ENCODE measurements at places on chromosomes 2 and 18.

- DNase-seq = no peak
Observed at GRCh38 chr2:179348906-179349305, 84.3 kb upstream of the SESTD1 start.

DNA sequence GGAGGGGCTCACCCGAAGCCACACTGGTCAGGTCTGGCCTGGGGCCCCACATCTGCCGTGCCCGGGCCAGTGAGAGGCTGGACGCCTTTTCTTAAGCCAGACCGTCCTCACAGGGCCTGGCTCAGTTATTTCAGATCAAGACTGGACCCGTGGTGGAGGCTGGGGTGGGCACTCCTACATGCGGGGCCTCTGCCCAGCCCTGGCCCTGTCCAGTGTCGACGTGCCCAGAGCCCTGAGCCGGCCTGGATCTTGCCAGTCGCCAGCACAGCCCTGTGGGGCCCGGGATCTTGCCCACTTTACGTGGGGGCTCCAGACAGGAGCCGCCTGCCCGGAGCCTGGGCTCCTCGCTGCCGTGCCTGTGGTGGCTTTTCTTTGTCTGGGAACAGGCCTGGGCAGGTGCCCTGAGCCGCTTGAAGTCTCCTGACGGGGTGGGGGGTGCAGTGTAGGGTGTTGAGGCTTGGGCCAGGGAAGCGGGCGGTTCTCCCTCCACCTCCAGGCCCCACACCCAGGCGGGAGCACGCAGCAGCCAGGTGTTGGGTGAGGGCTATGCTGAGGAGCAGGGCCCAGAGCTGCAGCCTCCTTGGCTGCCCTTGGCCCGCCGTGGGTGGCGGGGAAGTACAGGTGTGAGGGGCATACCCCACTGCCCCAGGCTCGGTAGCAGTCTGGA, 6.0 kb downstream of the GPC1 start:
- peak; percentile 6 for DNase-seq

DNA sequence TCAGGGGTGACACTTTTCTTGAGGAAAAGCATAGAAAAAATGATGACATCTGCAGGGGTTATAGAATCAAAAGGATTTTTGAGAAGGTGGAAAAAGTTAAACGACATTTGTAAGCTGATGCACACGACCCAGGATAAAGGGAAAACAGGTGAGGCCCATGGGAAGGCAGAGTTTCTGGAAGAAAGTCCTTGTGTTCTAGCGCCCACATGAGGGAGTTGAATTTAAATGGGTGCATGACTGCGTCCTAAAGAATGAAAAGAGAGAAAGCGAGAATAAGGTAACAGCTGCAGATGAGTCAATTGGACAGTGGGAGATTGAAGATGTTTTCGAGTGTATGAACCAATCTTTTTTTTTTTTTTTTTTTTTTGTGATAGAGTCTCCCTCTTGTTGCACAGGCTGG, 158.1 kb downstream of the GALR1 start:
- DNase-seq = no peak

DNA sequence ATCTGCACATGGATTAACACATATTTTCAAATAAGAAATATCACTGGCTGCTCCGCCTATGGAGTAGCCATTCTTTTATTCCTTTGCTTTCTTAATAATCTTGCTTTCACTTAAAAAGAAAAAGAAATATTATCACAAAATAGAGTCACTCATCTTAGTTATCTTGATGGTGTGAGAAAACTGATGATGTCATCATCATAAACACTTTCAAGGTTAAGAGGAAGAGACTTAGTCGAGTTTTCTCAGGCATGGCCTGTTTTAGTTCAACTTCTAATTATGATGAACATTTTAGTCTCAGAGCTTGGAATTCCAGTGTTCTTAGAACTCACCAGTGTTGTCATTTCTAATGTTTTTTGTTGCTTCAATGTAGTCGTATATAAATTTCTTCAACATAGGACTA, 506.1 kb downstream of the PTPRM start:
- DNase-seq = no peak

DNA sequence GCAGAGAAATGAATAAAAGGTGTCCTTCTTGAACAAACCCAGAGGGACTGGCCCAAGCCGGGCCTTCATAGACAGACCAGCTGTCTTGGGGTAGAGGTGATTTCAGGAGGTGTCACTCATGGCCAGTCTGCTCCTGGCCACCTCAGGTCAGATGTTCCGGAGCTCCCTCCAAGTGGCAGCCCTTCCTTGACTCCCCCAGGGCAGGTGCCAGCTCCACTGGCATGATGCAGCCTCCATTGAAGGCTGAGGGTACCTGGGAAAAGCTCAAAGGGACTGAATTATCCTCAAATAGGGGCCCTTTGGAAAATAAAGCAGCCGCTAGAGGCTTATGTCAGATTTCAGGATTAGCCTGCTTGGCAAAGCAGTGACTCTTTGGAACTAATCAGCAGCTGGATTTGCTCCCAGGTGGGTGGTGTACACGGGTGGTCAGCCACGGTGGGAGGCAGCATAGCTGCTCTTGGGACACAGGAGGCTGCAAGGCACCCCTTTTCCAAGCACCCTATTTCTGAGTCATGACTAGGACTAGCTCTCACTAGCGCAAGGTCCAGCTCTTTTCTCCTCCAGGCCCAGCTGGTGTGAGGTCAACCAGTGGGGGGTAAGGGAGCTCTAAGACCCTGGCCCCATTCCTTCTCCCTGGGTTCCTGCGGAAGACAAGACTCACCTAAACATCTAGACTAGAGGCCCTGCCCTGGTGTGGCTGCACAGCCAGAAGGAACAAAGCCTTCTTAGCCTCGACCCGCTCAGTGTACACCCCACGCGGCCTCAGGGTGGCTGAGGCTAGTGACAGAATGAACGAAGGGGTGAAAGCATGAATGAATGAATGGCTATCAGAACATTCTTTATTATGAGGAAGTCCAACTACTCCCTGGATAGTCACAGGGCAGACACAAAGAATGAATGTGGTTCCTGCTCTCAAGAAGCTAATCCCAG, 29.3 kb downstream of the HS1BP3 start:
- DNase-seq = no peak

Measured in posterior cingulate gyrus (tissue), 11 donors.